ENCODE measurements at places on chromosomes 1 and 21.
A peak's percentile ranks its signal among the peaks of the same experiment; 100 is the strongest.

DNA sequence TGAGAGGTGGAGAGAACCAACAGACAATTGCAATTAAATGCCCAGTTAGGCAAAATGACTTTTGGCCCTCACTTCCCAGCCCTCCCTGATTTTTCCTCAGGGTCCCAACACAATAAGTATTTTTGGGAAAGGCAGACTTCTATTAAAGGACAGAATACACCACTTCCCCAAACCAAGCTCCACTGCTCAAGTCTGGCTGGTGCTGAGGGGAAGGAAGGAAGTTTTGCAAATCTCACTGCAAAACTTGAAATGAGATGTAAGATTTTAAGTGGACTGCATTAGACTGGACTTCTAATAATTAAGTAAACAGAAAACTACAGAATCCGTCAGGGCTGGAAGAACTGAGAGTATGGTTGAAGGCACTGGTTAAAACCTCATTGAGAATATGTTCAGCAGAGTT lies 32.2 kb upstream of the CD1D start:
- DNase-seq = peak; percentile 50

DNA sequence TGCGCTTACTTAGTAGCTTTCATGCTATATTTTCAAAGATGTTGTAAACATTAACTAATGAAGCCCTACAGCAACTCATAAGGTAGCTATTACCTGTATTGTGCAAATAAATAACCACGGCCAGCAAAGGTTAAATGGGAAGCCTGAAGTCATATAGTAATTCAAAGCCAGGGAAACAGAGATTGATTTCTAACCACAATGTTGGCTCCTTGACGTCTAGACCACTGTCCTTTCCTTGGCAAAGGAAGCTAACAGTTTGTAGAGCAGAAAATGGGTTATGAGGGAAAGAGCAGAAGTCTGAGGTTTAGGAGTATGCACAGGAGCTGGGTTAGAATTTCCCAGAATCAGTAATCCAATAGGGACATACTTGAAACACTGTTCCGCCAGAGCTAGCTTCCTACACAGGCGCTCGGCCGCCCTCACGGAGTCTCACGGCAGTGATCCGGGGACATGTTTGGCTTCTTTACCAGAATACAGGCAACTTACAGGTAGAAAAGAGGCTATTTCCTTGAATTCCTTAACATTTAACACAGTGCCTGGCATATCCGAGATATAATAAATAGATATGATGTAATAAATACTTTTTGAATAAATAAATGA lies 298.8 kb upstream of the LYPLAL1 start:
- DNase-seq = no peak

DNA sequence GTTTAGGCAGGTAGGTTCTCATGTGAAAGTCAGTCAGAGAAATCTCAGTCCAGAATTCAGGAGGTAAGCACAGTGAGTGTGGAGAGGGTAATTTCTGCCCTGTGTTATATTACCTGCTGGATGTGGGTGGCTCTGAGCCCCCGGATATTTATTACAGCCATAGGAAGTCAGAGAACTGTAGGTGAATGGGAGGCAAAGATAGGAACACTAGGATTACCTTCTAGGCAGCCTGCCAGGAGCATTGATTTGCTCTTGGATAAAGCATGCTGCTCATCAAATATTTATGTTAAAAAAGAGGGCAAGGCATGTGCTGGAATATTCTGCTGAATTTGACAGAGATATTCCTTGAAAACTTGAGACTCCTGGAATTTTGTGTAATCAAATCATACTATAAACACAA lies 8.5 kb downstream of the GNG12 start:
- DNase-seq = no peak

DNA sequence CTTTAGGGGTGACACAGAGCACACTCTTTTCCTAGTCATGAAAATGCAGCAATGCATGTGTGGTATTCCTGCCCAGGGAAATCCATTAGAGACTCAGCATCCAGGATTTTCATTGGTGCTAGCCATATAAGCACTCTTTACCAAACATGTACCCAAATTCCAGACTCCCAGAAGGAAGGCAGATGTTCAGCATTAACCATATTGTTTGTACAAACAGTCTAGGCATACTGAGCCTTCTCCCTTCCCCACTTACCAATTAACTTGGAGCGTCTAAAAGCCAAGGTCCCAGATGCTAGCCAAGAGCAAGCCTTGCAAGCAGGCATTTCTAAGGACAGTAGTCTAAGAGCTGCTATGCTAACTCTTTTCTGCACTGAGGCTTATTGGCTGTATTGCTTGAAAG lies 27.9 kb downstream of the ZBED6 start:
- DNase-seq = no peak

DNA sequence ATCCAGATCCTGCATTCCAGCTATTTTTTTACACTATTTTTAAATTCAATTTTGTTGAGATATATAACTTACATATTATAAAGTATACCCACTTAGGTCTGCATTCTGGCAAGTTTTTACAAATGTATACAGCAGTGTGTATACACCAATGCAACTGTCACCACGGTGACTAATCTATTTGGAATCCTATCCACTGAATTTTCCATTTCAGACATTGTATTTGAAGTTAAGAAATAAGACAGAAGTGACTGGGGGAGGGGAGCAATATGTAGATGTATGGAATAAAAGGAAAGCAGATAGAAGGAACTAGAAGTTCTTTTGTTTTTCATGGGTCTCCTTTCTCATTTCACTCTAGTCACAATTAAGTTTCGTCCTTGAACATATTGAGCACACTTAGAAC lies 431.5 kb upstream of the CHRM3 start:
- no peak for DNase-seq

DNA sequence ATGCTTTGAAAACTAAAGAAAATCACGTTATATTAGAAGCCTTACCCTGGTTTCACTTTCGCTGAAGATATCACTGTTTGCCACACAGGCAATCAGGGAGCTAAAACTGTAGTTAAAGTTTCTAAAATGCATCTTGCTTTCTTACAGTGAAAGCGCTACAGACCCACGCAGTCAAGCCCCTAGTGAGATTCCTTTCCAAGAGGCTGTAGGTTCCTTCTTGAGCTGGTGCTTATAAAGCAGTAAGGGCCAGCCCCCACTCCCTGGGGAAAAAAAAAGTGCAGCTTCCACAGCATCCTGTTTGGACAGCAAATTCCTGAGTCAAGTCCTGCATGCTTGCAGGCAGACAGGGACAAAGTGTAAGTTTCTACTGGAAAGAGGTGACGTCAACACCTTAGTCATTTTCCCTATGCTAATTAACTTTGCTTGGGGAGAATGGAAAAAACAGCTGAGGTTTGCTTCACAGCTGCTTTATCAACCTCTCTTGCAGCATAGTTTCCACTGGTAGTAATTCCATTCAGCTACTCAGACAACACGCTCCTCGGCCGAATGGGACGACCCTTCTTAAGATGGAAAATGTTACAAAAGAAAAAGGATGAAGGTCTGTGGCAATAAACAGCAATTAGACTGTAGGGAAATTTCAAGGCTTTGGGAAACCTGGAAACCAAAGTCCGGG lies 14.7 kb upstream of the KCNE1 start:
- peak; percentile 95 for DNase-seq

- no peak for DNase-seq
These were observed 31.8 kb downstream of the AHDC1 start for GRCh38 chr1:27572019-27572678.

DNA sequence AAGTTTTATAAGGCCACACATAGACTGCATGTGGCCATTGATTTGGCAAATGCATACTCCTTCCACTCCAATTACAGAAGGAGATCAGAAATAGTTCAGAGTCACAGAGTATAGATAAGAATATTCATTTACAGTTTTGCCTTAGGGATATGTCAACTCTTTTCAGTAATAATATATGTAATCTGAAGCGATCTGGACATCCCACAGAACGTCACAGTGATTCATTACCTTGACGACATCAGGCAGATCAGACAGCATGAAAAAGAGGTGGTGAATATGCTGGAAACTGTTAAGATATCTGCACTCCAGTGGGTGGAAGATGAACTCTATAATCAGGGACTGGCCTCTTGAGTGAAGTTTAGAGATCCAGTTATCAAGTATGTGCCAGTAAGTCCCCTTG lies 240.4 kb downstream of the DPYD start:
- no peak for DNase-seq

DNA sequence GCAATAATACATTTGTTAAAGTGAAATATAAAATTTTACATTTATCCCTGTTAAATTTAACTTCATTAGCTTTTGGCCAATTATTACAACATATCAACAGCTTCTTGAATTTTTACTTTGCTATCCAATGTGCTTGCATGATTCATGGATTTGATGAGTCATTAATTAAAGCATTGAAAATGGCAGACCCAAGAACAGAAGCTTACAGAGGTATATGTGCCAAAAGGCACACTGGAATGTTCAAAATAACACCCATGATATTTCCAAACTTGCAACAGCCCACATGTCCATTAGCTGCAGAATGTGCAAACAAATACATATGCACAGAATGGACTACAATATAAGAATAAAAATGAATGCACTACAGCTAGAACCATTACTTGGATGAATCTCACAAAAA lies 76.4 kb upstream of the MAN1A2 start:
- DNase-seq = no peak

DNA sequence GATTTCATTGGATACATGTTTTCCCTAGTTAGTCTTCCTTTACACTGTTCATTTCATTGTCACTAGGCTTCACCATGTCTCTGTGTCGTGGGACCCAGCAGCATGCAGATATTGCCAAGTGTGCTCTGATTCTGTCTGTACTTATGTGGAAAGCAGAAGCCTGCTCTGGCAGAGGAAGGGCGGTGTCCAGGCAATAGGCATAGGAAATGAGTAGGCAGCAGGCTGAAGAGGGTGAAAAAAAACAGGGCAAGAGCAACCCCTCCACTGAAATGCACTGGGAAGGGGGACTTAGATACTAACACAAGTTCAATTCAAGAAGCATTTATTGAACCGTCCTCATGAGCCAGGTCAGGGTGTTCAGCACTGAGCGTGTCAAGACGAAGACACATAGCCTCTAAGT lies 85.2 kb upstream of the VAV3 start:
- peak; percentile 79 for DNase-seq

- no peak for DNase-seq
These were observed 45.4 kb downstream of the YARS1 start for GRCh38 chr1:32771561-32772280.

DNA sequence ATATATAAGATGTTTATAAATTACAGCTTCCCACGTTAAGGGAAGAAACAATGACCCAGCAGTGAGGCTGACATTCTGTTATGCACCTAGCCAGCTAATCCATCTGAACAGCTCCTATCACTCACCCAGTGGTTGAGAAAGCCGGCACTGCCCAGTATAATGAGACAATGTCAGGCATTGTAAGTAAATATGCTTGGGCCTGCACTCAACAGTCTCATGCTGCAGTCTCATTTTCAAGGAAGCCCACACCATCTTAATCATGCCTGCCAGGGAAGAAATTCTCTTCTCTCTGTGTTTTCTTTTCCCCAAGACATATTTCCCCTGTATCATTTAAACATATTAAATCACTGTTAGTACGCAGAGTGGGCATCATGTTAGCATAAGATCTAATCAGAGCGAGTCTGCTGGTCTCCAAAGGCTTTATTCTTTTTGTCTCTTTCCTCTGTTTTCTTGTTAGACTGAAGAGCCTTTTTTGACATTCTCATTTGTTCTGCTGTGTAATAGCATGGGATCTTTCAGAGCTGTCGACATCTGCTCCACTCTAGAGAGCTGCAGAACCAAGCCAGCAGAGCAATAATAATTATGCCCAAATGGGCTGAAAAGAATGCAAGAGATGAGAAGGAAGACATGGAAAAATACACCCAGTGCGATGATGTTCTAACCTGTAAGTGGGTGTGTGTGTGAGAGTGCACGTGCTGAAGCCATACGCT lies 67.6 kb upstream of the SLC22A15 start:
- no peak for DNase-seq

DNA sequence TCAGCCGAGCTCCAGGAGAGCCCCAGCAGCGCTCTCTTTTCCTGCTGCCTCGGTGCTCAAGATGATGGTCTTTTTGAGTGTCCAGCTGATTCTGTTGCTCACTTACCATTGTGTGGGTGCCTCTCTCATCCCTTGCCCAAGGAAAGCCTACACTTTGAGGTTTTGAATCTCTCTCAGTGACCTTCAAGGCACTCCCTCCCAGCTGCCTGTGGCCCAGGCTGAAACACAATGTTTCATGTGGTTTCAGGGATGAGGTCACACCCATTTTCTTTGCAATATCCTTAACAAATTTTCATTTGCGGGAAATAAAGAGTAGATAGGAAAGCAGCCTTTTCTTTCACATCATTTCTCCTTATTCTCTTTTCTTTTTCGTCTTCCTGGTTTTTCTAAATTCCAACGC lies 12.6 kb upstream of the MRPS14 start:
- peak; percentile 19 for DNase-seq

DNA sequence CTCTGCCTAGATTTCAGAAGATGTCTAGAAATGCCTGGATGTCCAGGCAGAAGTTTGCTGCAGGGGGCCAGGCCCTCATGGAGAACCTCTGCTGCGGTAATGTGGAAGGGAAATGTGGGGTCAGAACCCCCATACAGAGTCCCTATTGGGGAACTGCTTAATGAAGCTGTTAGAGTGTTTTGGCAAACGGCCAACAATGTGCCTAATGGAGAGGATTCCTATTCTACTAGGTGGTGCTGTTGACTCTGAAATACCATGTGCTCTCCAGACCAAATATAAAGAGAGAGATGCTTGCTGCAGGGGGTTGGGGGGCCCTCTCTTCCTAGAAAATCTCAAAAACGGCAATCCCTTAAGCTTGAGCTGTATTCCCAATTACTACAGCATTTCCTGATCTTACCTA lies 57.1 kb upstream of the DR1 start:
- DNase-seq = no peak

- no peak for DNase-seq
These were observed 9.9 kb downstream of the HCRTR1 start for GRCh38 chr1:31627301-31627929.

DNA sequence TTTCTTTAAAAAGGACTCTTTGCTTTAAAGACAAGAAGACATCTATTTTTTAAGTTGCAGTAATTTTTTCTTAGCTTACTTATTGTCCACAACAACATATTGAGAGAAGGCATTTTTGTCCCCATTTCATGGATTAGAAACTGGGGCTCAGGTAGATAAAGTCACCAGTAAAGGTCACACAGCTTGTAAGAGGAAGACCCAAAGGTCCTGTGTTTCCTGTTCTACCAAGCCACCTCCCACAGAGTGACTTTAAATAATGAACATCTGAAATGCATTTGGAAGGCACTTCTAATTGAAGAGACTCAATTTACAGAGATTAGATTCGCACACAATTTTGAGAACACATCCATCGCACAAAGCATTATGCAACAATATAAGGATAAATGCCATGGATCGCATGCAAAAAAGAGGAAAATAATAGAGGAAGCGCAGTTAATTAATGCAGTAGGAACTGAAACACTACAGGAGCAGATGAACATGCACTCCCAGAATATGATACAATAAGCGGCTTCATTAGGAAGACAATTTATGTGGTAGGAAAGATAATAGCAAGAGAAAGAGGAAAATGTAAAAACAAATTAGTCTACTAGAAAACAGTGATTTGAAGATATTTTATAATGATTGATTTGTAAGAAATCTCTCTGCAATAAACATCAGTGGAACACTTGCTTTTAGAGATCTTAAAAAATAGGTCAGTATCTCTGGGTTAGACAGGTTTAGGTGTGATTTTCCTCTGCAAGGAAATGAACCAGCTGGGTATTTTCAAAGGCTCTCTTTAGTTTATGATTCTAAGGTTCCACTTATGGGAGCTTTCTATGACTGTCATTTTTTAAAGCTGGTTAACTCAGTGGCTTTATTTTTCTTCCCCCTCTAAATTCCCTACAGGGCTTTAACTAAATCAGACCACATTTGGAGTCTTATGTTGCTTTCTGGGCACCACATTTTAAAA lies 27.1 kb upstream of the CD2 start:
- DNase-seq = peak; percentile 65

Measured in suppressor macrophage treated with lipopolysaccharide for 1 hour (primary cell).